ENCODE measurements at places on chromosomes 2 and 18.

DNA sequence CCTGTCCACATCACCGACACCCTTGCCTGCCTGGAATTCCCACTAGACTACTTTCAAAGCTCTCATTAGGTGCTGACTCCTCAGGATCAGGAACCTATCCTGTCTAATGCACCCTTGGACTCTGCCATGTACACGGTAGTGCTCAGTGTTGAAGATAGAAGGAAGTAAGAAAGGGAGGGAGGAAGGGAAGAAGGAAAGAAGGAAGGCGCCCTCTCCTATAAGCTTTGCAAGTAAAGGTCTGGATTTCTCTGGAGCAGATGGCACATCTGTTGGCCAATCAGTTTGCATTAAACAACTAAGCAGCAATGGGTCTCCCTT is 45.3 kb downstream of the SCTR start:
- DNase-seq: no peak

- DNase-seq: no peak
Observed at GRCh38 chr2:207352978-207353671, 176.6 kb upstream of the CREB1 start.

- no peak for DNase-seq
Observed at GRCh38 chr2:3280197-3280596, 97.4 kb downstream of the EIPR1 start.

DNA sequence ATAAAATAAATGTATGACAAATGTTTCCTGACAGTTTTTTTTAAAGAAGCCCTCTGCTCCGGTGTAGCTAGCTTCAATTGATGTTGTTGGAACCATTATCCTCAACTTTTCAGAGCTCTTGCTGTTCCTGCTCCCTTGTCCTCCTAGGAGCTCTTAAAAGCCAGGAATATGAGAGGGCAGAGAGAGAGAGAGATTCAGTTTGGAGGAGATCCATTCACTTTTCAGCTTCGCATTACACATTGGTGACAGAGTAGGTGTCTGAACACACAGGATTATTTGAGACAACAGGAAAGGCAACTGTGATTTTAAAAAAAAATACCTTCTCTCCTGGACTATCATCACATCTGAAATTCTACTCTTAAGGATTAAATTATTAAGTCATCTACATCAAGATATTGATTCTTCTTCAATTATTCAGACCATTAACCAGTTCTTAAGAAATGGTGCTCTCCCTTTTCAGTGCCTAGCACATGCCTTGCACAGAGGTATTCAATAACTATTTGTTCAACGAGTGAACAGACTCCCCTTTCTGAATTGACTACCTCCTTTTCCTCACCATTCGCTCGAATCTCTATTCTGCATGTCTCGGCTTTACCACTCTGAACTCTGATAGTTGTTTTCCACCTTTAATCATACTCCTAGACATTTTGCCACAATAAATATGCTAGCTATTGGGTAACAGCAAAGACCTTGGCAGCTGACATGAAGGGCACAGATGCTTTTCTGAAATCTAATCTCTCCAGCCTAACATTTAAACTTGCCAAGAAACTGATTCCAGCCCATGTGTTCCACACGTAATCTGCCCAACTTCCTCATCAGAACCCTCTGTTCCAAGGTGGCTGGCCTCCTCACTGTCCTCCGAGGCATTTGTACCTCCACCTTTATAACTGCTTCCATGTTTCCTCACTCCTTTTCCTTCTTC is 28.6 kb upstream of the SLC35F5 start:
- no peak for DNase-seq

- DNase-seq: no peak
Observed at GRCh38 chr18:55587418-55588110, 428 bp downstream of the TCF4 start.

DNA sequence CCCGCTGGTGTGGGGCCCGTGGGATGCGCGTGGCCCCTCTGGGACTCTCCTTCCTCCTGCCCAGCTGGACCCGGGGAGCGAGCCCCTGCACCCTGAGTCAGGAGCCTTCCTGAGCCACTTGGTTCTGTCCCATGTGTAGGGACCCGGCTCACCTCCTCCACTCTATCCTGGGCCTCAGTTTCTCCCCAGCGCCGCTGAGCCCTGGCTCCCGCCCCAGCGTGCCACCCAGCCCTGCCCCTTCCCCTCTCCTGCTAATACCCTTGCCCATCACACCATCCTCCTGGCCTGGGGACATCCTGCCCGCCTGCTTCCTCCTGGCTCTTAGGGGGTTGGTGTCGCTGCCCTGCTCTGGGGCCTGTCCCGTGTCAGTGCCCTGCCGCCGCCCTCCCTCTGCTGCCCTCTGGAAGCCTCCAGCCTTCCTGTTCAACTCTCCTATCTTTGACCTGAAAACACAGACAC is 24.8 kb downstream of the GPC1 start:
- DNase-seq: no peak

DNA sequence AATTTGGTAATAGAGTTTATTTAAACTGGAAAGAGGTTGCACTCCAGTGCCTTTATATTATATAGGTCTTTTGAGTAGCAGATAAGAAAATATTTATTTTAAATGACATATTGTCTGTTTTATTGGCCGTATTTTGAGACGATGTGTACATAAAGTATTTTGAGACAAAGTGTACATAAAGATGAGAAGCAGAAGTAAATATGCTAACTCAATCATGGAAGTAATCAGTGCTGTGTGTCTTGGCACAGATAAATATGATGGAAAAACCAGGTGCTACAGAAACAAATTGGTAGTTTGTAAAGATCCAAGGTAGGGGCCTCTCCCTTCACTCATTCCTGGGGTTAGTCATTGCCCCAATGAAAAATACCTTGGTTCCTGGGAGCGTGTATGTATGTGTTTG is 382.9 kb downstream of the DSEL start:
- no peak for DNase-seq

DNA sequence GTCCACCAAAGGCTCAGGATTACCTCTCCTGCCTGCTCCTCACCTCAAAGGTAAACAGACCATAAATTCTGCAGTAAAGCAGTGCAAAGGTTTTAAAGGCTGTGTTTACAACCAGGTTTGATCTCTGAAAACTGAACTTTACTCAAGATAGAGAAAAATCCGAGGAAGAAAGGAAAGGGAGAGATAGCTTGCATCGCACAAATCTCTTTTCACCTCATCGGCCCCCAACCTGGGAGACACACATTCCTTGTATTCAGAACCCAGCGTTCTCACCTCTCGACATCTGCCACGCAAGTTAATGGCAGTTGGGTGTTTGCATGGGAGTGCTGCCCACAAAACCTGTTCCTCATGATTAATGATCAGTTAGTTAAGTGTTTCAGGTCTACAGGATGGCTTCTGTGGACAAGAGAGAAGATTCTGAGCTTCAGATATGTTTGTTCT is 72.6 kb downstream of the GATA6 start:
- DNase-seq: no peak

- peak; percentile 88 for DNase-seq
Observed at GRCh38 chr2:223563462-223563861, 38.7 kb downstream of the SCG2 start.

DNA sequence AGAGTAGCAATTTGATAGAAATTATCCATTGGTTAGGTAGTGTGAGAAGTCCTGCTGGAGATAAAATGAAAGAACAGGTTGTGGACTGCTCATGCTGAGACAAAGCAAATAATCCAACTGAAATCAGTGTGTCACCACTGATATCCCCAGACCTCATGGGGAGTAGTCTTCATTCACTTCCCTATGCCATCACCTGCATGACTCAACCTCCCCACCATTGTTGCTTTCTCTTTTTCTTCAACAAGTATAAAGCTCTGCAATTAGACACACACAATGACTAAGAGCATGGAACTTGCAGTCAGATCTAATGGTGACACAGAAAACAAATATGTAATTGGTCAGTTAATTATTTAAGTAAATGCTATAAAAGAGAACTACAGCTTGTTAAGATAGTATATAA is 475.3 kb downstream of the RIT2 start:
- no peak for DNase-seq

DNA sequence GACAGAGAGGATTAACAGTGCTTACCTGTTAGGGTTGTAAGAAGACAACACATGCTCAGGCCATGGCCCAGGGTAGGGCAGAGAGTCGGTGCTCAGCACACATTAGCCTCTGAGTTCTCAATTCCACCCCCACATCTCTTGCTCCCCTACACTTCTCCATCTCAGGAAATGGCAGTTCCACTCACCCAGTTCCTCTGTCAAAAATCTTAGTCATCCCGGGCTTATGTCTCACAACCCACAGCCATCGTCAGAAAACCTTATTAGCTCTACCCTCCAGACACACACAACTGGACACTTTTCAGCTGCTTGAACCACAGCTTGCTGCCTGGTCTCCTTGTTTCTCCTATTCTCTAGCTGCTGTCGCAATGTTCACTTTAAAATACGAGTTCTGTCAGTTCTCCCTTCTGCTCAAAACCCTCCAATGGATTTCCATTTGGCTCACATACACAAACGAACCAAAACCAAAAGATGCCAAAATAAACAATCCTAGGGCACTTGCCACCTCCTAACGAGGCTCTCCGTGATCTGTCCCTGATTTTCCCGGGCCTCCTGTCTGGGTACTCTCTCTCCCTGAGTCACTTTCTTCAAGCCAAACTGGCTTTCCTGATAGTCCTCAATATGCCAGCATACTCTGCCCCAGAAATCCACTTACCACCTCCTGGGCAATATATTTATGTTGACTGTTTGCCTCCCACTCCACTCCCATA is 89.7 kb downstream of the KCTD1 start:
- no peak for DNase-seq

- no peak for DNase-seq
Observed at GRCh38 chr2:174333372-174334277, 1.1 kb upstream of the SP9 start.

DNA sequence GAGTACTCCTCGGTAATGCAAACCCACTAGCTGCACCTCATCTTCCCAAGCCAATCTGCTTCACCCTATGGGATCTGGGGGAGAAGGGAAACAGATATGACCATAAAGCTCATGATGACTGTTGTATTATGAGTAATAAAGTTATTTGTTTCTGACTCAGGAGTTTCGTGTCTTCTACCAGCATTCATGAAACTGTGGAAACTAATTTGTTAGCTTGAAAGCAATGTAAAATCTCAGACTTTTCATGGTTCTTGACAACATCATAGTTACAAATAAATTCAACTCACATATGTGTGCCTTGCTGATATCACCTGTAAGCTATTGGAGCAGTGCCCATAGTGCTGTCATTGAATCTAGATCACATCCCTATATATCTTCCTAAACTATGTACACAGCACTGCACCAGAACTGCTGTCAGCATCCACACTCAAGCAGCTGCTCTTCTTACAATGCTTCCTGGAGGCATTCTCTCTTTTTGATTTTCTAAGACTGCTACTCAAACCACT is 135.6 kb upstream of the KYNU start:
- DNase-seq: no peak

DNA sequence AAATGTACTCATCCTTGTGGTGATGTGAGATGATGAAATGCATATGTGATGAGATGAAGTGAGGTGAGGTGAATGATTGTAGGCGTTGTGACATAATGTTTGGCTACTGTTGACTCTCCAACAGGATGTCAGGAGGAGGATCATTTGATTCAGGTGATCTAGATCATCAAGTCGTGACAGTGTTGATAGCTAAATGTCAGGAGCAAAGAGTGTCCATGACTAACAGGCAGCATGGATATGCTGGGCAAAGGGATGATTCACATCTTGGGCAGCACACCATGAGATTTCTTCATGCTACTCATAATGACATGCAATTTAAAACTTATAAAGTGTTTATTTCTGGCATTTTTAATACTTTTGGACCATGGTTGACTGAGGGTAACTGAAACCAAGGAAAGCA is 40.2 kb upstream of the UBXN4 start:
- no peak for DNase-seq

DNA sequence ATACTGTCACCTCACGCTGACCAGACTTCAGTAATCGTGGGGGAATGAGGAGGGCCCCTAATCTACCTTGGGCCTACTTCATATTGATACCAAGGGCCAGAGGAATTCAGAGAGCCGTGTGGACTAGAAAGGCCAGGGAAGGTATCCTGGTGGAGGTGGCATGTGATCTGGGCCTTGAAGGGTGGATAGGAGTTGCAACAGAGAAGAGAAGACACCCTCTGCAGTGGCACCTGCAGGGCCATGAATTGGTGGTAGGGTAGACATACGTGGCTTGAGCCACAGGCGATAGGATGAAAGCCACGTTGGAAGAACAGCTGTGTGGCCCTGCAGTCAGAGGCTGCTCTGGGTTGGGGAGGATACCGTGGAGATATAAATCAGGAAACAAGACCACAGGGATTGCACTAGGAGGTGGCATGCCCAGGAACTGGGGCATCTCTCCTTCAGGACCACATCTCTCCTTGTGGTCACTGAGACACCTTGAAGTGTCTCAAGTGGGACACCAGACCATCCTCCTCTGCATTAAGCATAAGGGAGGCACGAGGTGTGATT is 141.4 kb downstream of the CYP26B1 start:
- DNase-seq: no peak

GRCh38 chr2:158723921-158724802 is 71.0 kb upstream of the DAPL1 start:
- DNase-seq: peak; percentile 89

- DNase-seq: no peak
Observed at GRCh38 chr2:229296016-229296415, 24.9 kb upstream of the PID1 start.

GRCh38 chr2:16621316-16621715 is 44.3 kb downstream of the CYRIA start:
- DNase-seq: no peak

- DNase-seq: no peak
Observed at GRCh38 chr18:24763765-24764513, 303.5 kb downstream of the HRH4 start.

- DNase-seq: no peak
Observed at GRCh38 chr2:233240897-233241296, 10.6 kb upstream of the ATG16L1 start.

- no peak for DNase-seq
Observed at GRCh38 chr2:106142683-106143082, 51.4 kb downstream of the UXS1 start.

GRCh38 chr2:218963601-218964000 is 4.1 kb downstream of the CDK5R2 start:
- DNase-seq: no peak

GRCh38 chr2:25035537-25036220 is 6.2 kb upstream of the EFR3B start:
- DNase-seq: no peak

DNA sequence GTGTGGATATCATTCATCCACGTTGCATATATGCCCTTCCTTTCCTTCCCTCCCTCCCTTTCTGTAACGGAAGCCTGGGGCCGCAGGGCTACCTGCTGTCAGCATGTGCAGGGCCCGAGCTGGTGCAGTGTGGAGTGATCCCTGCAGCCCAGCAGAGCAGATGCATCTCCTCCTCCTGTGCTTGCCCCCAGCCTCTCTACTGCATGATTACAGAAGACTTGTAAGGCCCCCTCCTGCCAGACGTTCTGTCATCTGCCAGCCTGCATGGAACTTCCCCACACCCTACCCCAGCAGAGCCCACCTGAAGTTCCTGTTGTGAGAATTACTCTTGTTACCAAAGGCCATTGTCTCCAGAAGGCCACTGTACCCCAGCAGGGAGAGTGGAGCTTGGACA is 67.5 kb upstream of the FOSL2 start:
- DNase-seq: no peak

GRCh38 chr2:112724591-112725525 is 4.0 kb downstream of the NT5DC4 start:
- DNase-seq: peak; percentile 46

GRCh38 chr2:212640428-212640827 is 101.8 kb upstream of the ERBB4 start:
- no peak for DNase-seq

GRCh38 chr2:224513991-224514390 is 71.2 kb downstream of the CUL3 start:
- no peak for DNase-seq
